ENCODE measurements at places on chromosomes 13 and 19. TPM values are rescaled to one million over a fixed set of nuclear protein-coding genes. Genes with fewer than 3 reads are reported as not detected.

GRCh38 chr13:99374169-99374991, 67.2 kb upstream of the GPR183 start:
- H3K4me1 ChIP-seq: no peaks in the 10 kb centered on the region
- H3K36me3 ChIP-seq: peaks cover 4% of the 10 kb centered on the region
- no peaks in the 10 kb centered on the region for H3K27me3 ChIP-seq
- no peak for DNase-seq
- H3K27ac ChIP-seq: no peak overlapping the region

Gene LILRA2
- total RNA-seq: not detected

DNA sequence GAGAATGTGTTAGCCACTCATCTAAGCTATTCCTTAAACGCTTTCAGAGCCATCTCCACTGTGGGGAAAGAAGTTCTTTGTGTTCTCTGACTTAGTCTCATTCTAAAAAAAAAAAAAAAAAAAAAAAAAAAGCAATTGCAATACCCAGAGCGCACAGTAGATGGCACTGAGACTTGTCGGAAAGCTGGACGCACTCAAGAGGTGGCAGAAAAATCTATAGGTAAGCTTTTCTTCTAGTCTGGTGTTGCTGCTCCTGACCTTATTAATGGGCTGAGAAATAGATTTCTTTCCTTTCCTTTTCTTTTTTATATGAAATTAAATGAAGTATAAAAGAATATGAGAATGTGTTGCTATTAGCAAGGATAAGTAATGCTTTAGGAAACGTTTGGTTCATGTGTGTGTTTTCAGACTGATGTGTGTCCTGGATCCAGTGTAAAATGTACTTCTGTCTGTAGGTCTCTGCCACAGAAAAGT, 4.7 kb upstream of the GJB2 start:
- peak; percentile 64 for DNase-seq
- H3K27me3 ChIP-seq: peaks cover 10% of the 10 kb centered on the region
- H3K4me1 ChIP-seq: peaks cover 16% of the 10 kb centered on the region
- no peaks in the 10 kb centered on the region for H3K36me3 ChIP-seq
- peak overlapping the region; percentile 17 for H3K4me3 ChIP-seq

DNA sequence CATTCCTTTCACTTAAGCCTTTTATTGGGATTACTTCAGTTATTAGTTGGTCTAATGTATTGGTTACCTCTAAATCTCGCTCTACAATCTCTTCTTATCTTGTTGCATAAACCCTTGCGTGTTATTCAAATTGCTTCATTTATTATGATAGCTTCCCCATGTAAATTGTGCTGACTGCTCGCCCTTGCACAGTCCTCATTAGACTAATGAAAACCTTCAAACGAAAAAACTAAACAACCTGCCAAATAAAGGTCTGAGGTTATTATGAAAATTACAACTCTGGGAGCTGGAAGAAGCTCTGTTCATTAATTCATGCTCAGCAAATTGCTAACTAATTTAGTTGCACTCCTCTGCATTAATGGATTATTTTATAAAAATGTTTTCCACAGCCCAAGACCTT, 320.1 kb downstream of the DACH1 start:
- H3K27me3 ChIP-seq: no peaks in the 10 kb centered on the region
- no peak for DNase-seq
- no peak overlapping the region for H3K4me3 ChIP-seq
- H3K36me3 ChIP-seq: no peaks in the 10 kb centered on the region
- no peak overlapping the region for H3K27ac ChIP-seq

Gene KLK11
- total RNA-seq: not detected

DNA sequence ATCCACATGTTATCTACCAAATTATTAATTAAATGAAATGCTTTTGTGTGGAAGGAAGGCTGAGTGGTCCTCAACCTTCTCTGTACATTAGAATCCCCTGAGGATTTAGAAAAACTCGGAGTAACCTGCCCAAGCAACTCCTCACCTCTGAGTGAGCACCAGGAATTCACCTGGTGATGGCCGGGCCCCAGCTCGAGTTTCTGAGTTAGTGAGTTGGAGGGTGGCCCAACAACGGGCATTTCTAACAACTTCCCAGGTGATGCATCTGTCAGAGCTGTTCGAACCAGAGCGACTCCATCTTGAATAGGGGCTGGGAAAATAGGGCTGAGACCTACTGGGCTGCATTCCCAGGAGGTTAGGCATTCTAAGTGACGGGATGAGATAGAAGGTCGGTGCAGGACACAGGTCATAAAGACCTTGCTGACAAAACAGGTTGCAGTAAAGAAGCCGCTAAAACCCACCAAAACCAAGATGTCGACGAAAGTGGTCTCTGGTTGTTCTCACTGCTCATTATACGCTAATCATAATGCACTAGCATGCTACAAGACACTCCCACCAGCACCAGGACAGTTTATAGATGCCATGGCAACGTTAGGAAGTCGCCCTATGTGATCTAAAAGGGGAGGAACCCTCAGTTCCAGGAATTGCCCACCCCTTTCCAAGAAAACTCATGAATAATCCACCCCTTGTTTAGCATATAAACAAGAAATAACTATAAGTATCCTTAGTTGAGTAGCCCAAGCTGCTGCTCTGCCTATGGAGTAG, 44.2 kb upstream of the SHISA2 start:
- no peak for DNase-seq
- H3K27me3 ChIP-seq: peaks cover 61% of the 10 kb centered on the region
- H3K4me1 ChIP-seq: no peaks in the 10 kb centered on the region
- H3K4me3 ChIP-seq: no peak overlapping the region

GRCh38 chr13:60572855-60573254, 175.8 kb downstream of the TDRD3 start:
- no peak overlapping the region for H3K27ac ChIP-seq
- H3K4me3 ChIP-seq: no peak overlapping the region
- no peaks in the 10 kb centered on the region for H3K36me3 ChIP-seq
- H3K27me3 ChIP-seq: no peaks in the 10 kb centered on the region
- peaks cover 3% of the 10 kb centered on the region for H3K4me1 ChIP-seq
- no peak for DNase-seq

DNA sequence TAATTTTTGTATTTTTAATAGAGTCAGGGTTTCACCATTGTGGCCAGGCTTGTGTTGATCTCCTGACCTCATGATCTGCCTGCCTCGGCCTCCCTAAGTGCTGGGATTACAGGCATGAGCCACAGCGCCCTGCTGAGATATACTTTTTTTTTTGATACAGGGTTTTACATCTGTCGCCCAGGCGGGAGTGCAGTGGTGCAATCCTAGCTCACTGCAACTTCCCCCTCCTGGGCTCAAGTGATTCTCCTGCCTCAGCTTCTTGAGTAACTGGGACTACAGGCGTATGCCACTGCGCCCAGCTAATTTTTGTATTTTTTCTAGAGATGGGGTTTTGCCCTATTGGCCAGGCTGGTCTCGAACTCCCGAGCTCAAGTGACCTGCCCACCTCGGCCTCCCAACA, 2.0 kb downstream of the COLGALT1 start:
- H3K36me3 ChIP-seq: peaks cover 23% of the 10 kb centered on the region
- H3K27me3 ChIP-seq: no peaks in the 10 kb centered on the region
- H3K4me1 ChIP-seq: peaks cover 9% of the 10 kb centered on the region
- no peak overlapping the region for H3K27ac ChIP-seq

- no peaks in the 10 kb centered on the region for H3K4me1 ChIP-seq
- no peak for DNase-seq
- no peaks in the 10 kb centered on the region for H3K27me3 ChIP-seq
- no peaks in the 10 kb centered on the region for H3K36me3 ChIP-seq
These were observed at the start of gene IZUMO2 for GRCh38 chr19:50162988-50163387. TSS of gene IZUMO2 (minus strand) at chr19:50163281. CDS start at chr19:50163194, 87 bp downstream.

Gene PLVAP
- 0.47 TPM for total RNA-seq

- H3K27me3 ChIP-seq: peaks cover 13% of the 10 kb centered on the region
- H3K36me3 ChIP-seq: no peaks in the 10 kb centered on the region
- DNase-seq: peak; percentile 54
These were observed 42.0 kb upstream of the NFIC start for GRCh38 chr19:3324405-3324856.

Gene GPR183
- total RNA-seq: 0.30 TPM

Gene FNDC3A
- 30.5 TPM for total RNA-seq

- no peak for DNase-seq
- no peak overlapping the region for H3K4me3 ChIP-seq
- peaks cover 3% of the 10 kb centered on the region for H3K36me3 ChIP-seq
- peaks cover 24% of the 10 kb centered on the region for H3K4me1 ChIP-seq
These were observed 4.6 kb upstream of the SLC25A42 start for GRCh38 chr19:19059018-19059836.

Gene NCCRP1
- total RNA-seq: 0.12 TPM

GRCh38 chr13:106415971-106416370, 119.5 kb downstream of the EFNB2 start:
- no peaks in the 10 kb centered on the region for H3K27me3 ChIP-seq
- no peak for DNase-seq
- no peaks in the 10 kb centered on the region for H3K36me3 ChIP-seq
- no peak overlapping the region for H3K4me3 ChIP-seq
- H3K27ac ChIP-seq: no peak overlapping the region

GRCh38 chr19:13961826-13962698, 9.8 kb downstream of the DCAF15 start:
- no peak for DNase-seq
- no peak overlapping the region for H3K4me3 ChIP-seq
- H3K36me3 ChIP-seq: peaks cover 7% of the 10 kb centered on the region
- H3K4me1 ChIP-seq: no peaks in the 10 kb centered on the region
- no peaks in the 10 kb centered on the region for H3K27me3 ChIP-seq
- no peak overlapping the region for H3K27ac ChIP-seq

DNA sequence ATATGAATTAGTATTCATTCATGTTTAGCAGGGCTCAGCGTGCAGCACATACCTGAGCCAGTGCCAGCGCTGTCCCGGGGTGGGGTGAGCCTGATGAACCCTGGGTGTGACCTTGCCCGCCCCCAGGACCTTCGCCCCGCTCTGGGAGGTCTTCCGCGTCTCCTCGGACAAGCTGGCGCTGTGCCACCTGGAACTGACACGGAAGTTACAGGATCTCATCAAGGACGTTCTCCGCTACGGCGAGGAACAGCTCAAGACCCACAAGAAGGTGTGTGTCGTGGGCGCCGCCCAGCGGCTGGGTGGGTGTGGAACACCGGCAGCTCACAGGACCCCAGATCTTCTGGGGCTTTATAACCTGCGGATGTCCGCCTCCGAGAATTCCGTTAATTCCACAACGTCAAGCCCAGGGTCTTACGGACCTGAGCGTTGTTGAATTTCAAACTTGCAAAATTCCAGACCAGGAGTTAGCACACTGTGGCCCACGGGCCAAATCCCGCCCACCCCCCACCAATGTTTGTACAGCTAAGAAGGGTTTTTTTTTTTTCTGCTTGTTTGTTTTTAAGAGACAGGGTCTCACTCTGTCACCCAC, 15.4 kb downstream of the FCHO1 start:
- peak overlapping the region; percentile 50 for H3K4me3 ChIP-seq
- peak overlapping the region; percentile 39 for H3K27ac ChIP-seq
- peaks cover 32% of the 10 kb centered on the region for H3K4me1 ChIP-seq
- H3K36me3 ChIP-seq: no peaks in the 10 kb centered on the region
- peak; percentile 88 for DNase-seq

Gene ZNF558
- total RNA-seq: 34.2 TPM

Gene ELSPBP1
- not detected for total RNA-seq

Gene DOCK6
- 82.4 TPM for total RNA-seq
